ENCODE measurements at places on chromosomes 4 and X.

- DNase-seq = no peak
Observed at GRCh38 chr4:152628128-152628527, 51.7 kb downstream of the TMEM154 start.

GRCh38 chr4:151029537-151029936 is 14.5 kb upstream of the LRBA start:
- no peak for DNase-seq

DNA sequence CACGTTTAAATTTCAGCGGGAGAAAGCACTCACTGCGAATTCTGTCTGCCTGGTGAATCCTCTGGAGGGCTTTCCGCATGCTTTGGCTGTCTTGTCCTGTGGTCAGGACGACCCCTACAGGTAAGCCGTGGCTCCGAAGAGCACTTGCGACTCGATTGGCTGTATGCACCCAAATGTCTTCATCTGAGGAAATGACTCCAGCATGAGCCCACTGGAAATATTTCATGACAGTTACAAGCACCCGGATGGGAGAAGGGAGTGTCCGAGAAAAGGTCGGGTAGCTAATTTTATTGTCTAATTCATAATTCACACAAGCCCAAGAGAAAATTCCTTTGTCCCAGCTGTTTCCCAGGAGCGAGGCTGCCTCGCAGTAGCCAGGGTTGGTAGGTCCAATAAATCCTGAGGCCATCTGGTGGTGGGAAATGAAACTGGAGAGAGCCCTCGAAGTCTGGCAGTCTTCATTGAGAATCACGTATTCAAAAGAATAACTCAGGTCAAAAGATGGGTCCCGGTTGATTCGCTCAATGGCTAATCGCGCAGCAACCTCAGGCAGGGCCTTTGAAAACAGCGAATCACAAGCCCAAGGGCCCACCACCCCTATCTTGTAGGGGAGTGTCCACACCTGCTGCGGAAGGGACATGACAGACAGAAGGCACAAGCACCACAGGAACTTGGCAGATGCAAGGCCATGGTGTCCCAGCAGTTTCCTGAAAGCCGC is 6.6 kb downstream of the GUCY2F start:
- DNase-seq = no peak

- no peak for DNase-seq
Observed at GRCh38 chr4:11455201-11455835, 26.6 kb upstream of the HS3ST1 start.

GRCh38 chrX:36198575-36198974 is 279.0 kb downstream of the CFAP47 start:
- DNase-seq = no peak

DNA sequence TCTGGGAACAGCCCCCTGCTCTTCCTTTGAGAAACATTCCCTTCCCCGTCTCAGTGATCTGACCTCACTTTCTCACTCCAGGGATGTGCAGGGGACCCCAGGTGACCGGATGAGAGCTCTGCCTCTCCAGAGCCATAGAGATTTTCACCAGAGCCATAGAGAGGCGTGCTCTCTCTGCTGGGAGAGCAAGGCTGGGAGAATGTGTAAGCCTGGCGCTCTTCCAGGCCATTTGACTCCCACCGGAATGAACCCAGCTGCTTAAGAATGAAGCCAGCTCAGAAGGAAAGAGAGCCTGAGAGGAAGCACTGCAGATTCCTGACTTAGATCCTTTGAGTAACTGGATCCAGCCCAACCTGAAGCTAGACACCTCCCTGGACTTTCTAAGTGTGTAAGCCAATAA is 106.4 kb downstream of the DHX15 start:
- DNase-seq = no peak

DNA sequence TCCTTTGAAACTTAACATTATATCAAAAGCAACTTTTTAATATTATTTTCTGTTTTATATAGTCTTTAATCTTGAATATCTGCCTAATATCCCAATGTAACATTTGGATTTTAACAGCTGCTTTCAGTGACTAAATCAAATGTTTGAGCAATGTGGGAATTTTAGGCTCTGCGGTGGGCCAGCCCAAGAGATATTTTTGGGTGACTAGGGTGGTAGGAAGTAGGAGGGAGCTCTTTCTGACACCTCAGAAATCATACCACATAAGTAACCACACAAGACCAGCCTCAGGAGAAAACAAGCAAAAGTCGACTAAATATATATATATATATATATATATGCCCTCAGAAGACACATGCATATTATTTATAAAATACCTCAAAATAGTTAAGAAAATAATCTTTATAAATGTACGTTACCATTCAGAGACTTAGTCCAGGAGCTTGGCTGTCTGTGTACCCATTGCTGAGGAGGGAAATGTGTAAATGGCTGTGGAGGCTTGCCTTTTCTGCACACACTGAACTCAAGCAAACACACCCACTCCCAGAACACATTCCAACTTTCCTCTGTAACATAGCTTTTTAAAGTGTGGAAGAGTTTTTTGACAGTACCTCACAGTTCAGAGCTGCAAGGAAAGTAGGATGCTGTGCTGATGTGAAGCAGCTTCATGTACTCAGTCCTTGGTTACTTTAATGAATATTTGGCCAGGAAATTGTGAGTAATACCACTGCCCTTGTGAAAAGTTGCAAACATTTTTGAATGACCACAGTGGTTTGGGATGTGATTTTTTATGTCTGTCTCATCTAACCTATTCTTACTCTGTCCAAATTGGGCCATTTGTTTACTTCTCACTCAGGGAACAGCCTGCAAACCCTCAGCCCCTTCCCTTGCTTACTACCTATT is at the start of gene RTL3:
Gene RTL3, minus strand, starts transcription at position 484 of the 900 bp plus-strand sequence. CDS start 908 bp downstream, outside the sequence.
- DNase-seq = no peak

GRCh38 chr4:184801781-184802696 is 23.7 kb downstream of the ACSL1 start:
- no peak for DNase-seq

DNA sequence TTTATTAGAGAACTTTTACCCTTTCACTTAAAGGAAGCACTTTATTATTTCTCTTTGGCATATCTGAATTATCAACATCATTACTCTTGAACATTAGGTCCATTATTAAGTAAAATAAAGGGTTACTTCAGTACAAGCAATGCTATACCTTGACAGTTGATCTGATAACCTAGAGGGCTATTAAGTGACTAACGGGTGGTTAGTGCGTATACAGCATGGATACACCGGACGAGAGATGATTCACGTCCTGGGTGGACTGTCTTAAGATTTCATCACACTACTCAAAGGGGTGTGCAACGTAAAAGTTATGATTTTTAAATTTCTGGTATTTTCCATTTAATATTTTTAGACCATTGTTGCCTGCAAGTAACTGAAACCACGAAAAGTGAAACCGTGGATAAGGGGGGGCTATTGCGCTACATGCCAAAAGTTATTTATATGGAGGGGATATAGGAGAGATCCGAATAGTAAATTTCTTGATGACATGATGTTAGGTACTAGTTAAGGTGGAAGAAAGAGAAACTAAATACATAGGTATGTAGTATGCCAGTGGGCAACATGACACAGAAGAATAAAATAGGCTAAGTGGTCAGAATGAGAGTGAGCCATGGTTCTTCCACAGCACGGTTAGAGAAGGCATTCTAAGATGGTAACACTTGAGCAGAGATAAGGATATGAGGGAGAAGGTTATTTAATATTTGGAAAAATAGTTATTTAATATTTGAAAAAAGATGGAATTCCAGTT is 230.8 kb upstream of the ANKRD50 start:
- DNase-seq = no peak

GRCh38 chr4:10015140-10015753 is 6.0 kb downstream of the SLC2A9 start:
- DNase-seq = no peak

- DNase-seq = no peak
Observed at GRCh38 chr4:117893207-117893606, 141.1 kb upstream of the NDST3 start.

DNA sequence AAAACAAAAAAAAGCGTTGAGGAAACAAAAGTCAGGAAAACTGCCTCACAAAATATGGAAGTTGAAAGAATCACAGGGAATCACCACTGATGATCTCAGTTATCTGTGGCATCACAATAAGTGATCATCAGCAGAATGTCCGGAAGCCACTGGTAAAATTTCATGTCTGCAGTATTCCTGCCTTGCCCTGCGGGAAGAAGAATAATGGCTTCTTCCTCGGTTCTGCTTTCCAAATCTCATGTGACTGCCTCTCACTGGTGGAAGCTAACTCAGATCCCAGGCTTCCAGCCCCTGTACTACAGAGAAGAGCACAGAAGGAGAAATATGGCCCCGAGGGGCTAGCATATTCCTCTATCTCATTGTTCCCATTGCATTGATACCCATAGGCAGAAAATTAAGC is 12.7 kb upstream of the ZNF330 start:
- no peak for DNase-seq

DNA sequence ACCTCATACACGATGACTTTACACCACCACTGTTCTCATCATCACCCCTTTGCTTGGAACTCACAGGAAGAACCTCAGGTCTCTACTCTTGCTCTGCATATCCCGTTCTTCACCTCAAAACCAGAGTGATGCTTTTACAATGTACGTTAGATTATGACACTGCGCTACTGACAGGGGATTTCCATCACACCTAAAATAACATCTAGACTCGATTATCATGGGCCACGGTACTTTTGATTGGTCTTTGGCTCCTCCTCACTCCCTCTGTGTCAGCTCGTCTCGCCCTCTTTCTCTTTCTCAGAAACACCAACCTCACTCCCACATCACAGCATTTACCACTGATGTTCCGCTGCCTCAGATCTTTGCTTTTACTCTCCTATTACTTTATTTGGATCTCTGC is 172.4 kb downstream of the TLL1 start:
- no peak for DNase-seq

DNA sequence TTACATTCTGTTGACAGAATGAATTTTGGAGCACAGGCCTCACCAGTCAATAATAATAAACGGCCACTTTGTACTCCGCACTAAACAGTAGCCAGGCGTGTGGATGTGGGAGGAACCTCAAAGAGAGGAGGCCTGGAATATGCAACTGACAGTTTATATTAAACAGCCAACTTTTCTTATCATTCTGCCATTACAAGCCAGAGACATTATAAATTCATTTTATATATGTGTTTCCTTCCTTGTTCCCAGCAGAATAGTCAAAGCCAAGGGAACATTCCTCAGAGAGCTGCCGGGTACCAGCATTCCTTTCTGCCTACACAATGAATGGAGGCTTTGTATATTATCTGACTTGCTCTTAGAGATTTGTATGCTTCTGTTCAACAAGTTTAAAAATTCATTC is 436.5 kb upstream of the FTHL17 start:
- no peak for DNase-seq

DNA sequence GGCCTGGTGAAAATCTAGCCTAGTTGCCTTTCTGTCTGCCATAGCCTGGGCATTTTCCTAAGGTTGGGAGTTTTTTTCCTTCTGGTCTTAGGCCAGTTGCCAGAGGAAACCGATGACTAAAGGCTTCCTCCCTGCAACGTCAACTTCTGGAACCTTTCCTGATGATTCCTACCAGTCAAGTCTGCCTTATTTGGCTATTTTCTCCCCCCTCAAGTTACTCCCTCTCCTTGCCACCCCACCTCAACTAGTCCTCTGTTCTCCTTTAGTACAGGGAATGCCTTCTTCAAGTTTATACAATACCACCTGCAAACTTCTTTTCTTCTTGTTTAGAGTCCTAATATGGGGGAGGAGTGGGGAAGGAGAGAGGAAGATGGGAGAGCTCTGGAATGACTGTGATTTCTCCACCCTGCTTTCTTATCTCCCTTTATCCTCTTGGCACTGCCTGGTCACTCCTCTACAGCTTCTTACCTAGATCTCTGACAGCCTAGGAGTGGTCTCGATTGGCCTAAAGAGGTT is 10.6 kb downstream of the MSN start:
- no peak for DNase-seq

- no peak for DNase-seq
Observed at GRCh38 chr4:25803720-25804225, 59.0 kb downstream of the SEL1L3 start.

- no peak for DNase-seq
Observed at GRCh38 chr4:11209826-11210225, 218.9 kb downstream of the HS3ST1 start.

- no peak for DNase-seq
Observed at GRCh38 chrX:42973321-42973720, 195.4 kb upstream of the PPP1R2C start.

All from stimulated activated CD4-positive, alpha-beta T cell treated with anti-CD3 and anti-CD28 coated beads, TNF-alpha, amount 100 ng/mL, for 1 hour (primary cell).